Pancreas (tissue), 10 donors: ENCODE measurements at places on chromosomes 3 and 15. TPM values are rescaled to one million over a fixed set of nuclear protein-coding genes. Genes with fewer than 3 reads are reported as not detected.

DNA sequence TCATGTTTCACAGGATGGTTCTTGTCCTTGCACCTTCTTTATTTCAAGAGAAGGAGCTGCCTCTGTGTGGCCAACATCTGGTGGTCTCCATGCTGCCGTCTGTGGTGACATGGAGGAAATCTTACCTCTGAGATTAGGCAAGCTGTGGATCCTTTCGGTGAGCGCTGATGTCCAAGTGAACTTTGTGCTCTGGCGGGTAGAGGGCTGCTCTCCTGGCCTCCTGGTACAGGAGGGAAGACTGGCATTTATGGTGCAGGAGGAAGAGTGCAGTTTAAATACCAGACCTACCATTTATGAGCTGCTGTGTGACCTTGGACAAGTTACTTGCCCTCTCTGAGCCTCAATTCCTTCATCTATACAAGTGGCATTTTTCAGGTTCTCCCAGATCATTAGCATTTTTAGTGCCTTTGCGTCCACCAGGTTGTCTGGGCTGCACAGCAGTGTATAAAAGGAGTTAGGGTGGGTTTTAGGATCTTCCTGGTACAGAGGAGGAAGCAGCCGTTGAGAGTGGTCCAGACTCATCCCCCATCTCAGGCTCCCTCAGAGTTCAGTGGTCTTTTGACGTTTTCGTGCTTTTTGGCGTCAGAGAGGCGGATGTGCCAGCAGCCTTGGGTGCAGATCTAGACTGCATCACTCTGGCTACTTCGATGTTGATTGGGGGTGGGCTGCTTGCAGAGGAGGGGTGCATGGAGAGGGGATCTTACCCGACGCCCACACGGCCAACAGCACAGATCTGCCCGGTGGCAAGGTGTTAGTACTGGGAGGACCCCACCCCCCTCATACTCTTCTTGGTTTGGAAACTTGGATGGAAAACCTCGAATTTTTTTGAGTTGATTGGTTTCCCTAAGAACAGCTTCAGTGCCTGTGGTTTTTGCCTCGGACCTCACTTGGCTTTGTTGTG is 162.2 kb downstream of the ITPR1 start:
- no peaks in the 10 kb centered on the region for H3K36me3 ChIP-seq
- no peak overlapping the region for H3K4me3 ChIP-seq
- no peak for DNase-seq
- H3K27ac ChIP-seq = no peak overlapping the region

Gene C3orf49
- not detected for total RNA-seq

GRCh38 chr3:128174675-128175590 is 21.7 kb downstream of the EEFSEC start:
- H3K4me3 ChIP-seq = no peak overlapping the region
- H3K4me1 ChIP-seq = no peaks in the 10 kb centered on the region
- H3K27me3 ChIP-seq = no peaks in the 10 kb centered on the region
- no peaks in the 10 kb centered on the region for H3K36me3 ChIP-seq
- no peak for DNase-seq

GRCh38 chr3:172097585-172097984 is 58.2 kb downstream of the FNDC3B start:
- no peak for DNase-seq
- no peak overlapping the region for H3K4me3 ChIP-seq
- peaks cover 66% of the 10 kb centered on the region for H3K4me1 ChIP-seq
- no peaks in the 10 kb centered on the region for H3K36me3 ChIP-seq
- H3K27ac ChIP-seq = peak overlapping the region; percentile 17
- no peaks in the 10 kb centered on the region for H3K27me3 ChIP-seq

Gene RAF1
- 36.1 TPM for total RNA-seq

Gene LYSMD2
- total RNA-seq = 9.5 TPM

GRCh38 chr15:67142767-67143100 is 77.3 kb downstream of the SMAD3 start:
- peaks cover 65% of the 10 kb centered on the region for H3K4me1 ChIP-seq
- H3K27ac ChIP-seq = no peak overlapping the region
- no peaks in the 10 kb centered on the region for H3K27me3 ChIP-seq
- no peak for DNase-seq
- no peaks in the 10 kb centered on the region for H3K36me3 ChIP-seq
